Stimulated activated naive CD8-positive, alpha-beta T cell treated with anti-CD3 and anti-CD28 coated beads, Interleukin-15, amount 100 ng/mL, for 72 hours (primary cell): ENCODE measurements at places on chromosomes 6 and 20.
A peak's percentile ranks its signal among the peaks of the same experiment; 100 is the strongest.

DNA sequence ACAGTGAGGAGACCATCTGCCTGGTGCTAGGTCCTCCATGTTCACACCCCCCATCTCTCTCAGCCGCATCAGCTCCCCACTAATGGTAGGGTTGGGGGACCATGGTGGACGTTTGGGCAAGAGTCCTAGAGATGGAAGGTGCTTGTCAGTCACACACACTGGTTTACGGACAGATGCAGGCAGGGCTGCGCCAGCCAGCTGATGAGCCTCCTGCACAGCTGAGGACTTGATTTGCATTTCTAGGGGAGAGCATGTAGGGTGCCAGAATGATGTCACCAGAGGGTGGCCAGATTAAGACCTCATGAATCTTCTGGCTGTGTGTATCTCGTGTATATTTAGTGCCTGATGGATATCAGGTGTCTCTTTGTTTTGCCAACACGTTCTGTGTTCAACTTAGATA is 28.6 kb downstream of the CST8 start:
- no peak for DNase-seq

DNA sequence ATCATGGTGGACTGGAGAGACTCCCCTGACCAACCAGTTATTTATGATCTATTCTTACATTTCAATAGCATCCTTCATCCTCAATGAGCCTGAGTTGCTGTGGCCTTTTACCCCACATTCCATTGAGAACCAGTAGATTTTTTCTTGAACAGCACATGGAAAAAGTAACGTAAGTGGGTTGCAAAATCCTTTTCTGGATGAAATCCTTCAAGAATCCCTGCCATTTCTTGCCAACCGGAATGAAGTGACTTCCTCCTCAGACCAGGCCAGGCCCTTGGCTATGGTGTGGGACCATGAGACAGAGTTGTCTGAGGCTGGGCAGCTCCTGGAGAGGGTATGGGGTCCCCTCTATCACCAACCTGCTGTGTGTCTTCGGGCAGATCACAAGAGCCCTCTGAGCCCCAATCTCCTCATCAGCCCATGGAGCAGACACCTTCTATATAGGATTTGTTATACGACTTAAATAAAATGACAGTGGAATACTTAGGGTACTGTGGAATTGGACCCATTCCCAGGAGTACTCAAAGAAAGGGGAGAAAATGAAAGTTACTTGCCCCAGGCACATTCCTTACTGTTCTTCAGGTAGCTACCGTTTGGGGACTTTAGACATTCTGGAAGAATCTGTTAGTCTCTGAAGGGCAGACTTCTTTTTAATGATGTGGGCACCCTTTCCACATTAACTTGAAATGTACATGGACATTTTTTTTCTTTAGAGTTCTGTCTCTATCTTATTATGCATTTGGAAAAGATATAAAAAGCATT is 10.9 kb downstream of the EYA2 start:
- no peak for DNase-seq

- no peak for DNase-seq
Measured at GRCh38 chr6:6884193-6884627, 223.6 kb upstream of the RREB1 start.

DNA sequence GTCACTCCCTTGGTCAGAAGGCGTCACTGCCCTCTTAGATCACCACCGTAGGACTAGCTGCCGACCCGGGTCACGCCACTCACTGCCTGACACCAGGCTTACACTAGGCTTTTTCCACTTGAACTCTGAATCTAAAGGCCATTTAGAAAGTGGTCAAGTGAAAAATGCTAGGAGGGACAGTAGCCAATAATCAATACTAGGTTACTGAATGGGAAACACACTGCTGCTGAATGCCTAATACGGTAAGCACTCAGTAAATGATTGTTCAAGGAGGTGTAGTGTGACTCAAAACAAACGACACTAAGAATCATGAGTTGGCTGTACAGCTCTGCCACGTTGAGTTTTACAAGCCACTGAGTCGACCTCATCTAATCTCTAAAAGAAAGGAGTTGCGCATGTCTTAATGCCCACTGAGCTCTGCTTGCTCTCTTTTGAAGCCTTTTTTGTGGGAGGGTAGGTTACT is 760 bp upstream of the IBTK start:
- peak; percentile 14 for DNase-seq
